ENCODE measurements at places on chromosomes 2 and 18.

GRCh38 chr2:74550231-74550630, 3.5 kb downstream of the LOXL3 start:
- DNase-seq = no peak

GRCh38 chr2:96642564-96643360, at the start of gene FER1L5:
FER1L5 (plus strand) TSS chr2:96642764; CDS start chr2:96642837, 73 bp downstream.
- DNase-seq = no peak

GRCh38 chr2:207255565-207256470, 90.1 kb upstream of the KLF7 start:
- DNase-seq = no peak

DNA sequence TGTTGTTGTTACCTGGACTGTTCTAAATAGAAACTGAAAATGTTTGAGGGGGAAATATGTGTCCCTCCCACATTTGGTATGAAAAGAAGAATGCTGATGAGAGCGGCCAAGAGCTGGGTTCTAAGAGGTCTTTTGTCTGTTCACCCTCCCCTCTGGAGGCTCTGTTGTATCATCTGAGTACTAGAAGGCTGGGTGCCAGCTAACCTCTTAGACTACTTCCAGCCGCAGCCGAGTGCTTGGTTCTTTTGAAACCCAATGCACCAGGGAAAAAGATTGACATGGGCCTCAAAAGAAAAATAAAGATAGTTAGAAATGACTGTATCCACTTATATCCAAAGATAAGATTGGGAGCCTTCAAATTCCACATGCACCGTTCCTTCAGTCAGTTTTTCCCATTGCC, 255.9 kb downstream of the TXNL1 start:
- no peak for DNase-seq

GRCh38 chr2:227772932-227773331, 27.2 kb downstream of the SCYGR8 start:
- no peak for DNase-seq

- no peak for DNase-seq
These were observed 76.6 kb downstream of the CELF4 start for GRCh38 chr18:37489011-37489410.

- DNase-seq = no peak
These were observed 17.6 kb upstream of the CTDP1 start for GRCh38 chr18:79662034-79662433.

GRCh38 chr18:79517341-79517740, 121.6 kb downstream of the NFATC1 start:
- peak; percentile 67 for DNase-seq

DNA sequence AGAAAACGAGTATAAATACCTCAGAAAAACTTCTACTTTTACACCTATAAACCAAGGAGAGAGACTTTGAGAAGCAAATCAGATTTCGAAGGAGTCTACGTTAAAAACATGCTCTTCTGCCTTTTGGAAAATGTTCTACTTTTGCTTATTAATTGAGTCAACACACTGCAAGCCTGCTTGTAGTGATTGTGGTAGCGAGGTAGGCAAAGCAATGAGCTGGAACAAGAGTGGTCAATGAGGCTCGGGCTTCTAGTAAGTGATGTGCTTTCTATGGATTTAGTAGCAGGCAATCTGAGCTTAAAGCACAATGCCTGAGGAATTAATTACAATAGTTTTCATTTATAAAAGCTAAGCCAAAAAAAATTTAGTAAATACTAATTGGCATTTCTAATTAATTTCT, 103.4 kb upstream of the TFCP2L1 start:
- DNase-seq = no peak

DNA sequence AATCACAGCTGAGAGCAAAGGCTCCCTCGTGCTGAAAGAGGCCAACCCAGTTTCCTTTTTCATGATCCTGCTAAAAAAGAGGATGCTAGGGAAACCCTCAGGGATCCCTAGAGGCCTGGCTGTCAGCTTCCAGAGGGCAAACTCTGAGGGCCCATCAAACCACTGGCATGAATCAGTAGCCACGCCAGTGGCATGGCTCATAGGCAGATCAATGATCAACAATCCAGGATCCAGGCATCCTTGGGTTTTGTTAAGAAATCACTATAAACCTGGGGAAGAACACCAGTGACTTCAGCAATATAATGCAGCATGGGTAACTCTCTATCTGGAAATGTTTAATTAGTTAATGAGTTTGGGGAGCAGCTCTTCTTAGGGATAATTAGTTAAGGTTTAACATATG, 286.5 kb downstream of the C1D start:
- DNase-seq = no peak

- DNase-seq = no peak
These were observed 857 bp upstream of the CROCC2 start for GRCh38 chr2:240905176-240905781.

DNA sequence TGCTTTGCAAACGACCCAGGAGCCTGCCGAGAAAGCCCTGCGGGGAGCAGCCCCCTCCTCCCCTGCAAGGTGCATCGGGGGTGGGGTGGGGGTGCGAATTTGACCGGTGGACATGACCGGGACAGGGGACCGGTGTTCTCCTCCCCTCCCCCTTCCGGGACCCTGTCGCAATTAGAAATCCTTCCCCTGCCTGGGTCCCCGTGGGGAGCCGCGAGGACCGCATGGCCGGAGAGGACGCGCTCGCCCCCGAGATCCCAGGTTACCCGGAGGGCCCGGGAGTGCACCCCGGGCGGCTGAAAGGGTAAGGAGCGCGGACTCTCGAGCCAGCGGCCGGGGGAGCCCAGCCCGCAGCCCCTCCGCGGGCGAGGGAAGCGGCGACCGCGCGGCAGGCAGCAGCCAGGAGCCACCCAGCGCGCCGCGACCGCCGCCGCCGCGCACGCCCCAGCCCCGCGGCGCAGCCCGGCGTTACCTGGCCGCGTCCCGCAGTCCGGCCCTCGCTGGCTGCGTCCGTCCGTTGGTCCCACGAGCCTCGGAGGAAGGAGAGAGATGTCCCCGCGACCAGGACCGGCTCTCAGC, 482 bp downstream of the DLGAP1 start:
- DNase-seq = no peak

DNA sequence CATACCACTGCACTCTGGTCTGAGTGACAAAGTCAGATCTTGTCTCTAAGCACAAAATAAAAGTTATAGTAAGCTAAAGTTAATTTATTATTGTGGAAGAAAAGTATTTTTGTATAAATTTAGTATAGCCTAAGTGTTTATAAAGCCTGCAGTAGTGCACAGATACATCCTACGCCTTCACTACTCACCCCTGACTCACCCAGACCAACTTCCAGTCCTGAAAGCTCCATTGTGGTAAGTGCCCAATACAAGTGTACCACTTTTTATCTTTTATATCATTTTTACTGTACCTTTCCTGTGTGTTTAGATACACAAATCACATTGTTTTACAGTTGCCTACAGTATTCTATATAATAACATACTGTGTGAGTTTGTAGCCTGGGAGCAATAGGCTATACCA, 57.5 kb downstream of the UBE2E3 start:
- no peak for DNase-seq

GRCh38 chr2:151730262-151730975, 3.9 kb downstream of the NEB start:
- DNase-seq = no peak

- no peak for DNase-seq
These were observed 110.5 kb downstream of the TACR1 start for GRCh38 chr2:75088791-75089190.

- DNase-seq = no peak
These were observed 42.2 kb downstream of the CIB4 start for GRCh38 chr2:26598996-26599373.

GRCh38 chr2:101399021-101399799, 11.9 kb upstream of the CREG2 start:
- no peak for DNase-seq

DNA sequence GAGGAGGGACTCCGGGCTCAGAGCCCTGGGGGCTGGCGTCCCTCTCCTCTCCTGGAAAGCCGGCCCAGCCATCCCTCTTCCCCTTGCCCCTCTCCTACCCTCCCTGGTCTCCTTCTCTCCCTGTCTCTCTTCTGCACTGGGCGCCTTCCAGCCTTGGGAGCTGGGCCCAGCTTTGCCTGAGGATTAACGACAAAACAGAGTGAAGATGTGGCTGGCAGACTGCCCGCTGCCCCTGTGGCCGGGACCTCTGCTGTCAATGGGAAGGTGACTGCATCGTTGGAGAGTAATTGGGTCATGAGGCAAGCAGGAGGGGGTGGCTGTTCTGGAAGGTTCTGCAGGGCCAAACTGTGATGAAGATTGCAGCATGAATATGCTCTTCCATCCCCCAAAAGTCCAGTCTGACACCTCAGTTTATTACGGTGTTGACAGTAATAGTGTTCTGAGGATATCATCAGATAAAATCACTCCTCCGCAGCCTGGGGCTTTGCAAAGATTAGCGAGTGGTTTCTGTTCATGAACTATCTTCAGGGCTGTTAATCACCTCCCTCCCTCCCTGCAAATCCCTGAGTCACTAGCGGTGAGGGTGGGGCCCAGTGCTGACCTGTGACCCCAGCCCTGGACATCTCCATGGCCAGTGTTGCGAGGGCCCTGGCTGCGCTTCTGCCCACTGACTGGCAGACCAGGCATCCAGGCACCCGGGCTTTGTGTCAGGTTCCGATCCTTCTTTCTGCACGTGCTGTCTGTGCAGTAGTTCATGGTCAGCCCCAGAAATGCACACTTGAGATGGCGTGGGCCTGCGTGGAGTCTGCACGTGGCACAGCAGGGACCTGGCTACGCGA, 23.0 kb downstream of the RTP5 start:
- peak; percentile 24 for DNase-seq

DNA sequence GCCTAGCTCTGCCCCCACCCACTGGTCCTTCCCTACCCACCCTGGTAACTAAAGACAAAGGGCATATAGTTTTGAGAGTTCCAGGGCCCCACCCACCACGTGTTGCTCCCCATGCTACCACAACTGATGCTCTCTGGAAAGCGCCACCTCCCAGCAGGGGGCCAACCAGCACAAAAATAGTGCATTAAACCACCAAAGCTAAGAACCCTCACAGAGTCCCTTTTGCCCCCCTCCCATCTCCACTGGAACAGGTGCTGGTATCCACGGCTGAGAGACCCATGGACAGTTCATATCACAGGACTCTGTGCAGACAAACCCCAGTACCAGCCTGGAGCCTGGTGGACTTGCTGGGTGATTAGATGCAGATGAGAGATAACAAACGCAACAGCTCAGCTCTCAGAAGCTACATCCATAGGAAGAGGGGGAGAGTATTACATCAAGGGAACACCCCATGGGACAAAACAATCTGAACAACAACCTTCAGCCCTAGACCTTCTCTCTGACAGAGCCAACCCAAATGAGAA, 715.9 kb downstream of the NUP35 start:
- DNase-seq = no peak

Measured in activated T-cell treated with anti-CD3 and anti-CD28 coated beads, Interleukin-2, amount 50 U/mL, for 24 hours (primary cell).